AG08396 (cell line): ENCODE measurements at places on chromosomes 7 and 10.
A peak's percentile ranks its signal among the peaks of the same experiment; 100 is the strongest.

DNA sequence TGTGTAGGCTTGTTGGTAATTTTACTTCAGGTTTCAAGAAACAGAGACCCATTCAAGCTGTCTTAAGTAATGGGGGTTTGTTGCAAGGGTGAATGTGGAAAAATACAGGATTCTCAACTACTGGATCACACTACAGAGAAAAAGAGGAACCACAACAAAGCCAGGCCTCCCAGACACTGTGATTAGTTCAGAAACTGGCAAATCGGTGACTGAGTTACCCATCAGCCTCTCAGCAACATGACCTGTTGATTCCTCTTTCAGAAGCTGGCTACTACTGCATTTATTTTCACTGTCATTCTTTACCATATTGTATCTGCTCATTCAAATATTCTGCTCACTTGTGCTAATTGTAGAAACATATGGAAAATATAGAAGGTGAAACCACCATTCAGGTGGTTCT is 16.0 kb downstream of the CCDC71L start:
- no peak for DNase-seq

GRCh38 chr7:116727432-116728009 is 55.5 kb downstream of the MET start:
- DNase-seq = no peak

DNA sequence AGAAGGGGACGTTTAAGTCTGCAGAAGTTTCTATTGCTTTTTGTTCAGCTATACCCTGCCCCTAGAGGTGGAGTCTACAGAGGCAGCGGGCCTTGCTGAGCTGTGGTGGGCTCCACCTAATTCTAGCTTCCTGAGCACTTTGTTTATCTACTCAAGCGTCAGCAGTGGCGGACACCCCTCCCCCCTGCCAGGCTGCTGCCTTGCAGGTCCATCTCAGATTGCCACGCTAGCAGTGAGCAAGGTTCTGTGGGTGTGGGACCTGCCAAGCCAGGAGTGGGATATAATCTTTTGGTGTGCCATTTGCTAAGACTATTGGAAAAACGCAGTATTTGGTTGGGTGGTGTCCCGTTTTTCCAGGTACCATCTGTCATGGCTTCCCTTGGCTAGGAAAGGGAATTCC is 147.3 kb upstream of the PRPS1L1 start:
- no peak for DNase-seq

DNA sequence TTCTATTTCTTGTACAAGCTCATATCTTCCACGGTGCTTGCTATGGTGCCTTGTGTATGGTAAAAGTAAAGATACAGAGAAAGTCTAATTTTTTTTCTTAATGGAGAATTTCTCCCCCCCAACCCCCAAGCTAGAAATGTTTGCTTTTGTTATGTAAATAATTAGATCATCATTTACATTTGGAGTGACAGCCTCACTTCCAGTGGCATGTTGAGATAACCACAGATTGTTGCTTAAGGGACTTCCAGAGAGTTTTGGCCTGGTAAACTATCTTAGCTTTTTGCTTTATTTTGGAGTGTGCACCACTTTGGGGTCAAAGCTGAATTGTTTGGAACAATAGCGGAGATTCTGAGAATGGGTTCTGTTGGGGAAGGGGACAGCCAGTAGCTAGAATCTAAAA is 129.7 kb downstream of the ZNF365 start:
- DNase-seq = no peak

DNA sequence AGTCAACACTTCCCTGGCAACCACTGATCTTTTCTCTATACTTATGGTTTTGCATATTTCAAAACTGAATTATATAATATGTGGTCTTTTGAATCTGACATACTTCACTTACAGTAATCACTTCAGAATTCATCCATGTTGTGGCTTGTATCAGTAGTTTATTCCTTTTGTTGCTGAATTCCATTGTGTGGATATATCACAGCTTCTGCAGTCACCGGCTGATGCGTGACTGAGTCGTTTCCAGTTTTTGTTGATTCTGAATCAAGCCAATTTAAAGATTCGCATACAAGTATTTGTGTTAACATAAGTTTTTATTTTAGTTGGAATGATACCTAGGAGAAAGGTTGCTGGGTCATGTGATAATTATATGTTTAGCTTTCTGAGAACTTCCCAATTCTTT is 672.5 kb upstream of the ANKRD30A start:
- DNase-seq = no peak

DNA sequence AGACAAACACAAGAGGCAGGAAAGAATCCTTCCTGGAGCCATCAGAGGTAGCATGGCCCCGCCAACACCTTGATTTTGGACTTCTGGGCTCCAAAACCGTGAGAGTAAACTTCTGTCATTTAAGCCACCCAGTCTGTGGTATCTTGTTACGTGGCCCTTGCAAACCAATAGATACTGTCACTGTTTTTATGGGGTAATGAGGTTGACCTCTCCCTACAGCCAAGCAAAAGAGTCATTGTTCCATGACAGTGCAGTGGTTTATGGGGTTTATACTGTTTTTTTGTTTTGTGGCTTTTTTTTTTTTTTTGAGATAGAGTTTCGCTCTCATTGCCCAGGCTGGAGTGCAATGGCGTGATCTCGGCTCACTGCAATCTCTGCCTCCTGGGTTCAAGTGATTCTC is 32.8 kb downstream of the KIAA1549 start:
- DNase-seq = no peak

DNA sequence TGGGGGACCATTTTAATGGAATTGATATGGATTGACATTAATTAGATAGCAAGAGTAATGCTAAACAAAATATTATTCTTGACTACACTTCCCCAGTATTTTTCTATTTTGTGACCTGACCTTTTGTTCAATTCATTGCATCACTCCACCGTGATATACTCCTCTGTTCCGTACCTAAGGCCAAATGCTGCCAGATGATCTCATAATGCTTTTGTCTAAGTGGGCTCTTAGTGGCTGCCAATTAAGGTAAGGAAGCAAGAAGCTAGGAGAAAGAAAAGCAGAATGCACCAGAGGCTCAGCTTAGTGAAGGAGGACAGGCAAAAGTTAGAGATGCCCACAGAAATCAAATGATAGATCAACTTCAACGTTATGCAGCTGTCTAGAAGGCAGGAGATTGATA is 36.4 kb downstream of the FEZF1 start:
- no peak for DNase-seq

- DNase-seq = no peak
These were observed 218.3 kb downstream of the CRPPA start for GRCh38 chr7:16203065-16203464.

GRCh38 chr7:149714910-149715471 is 58.4 kb downstream of the ZNF467 start:
- DNase-seq = no peak

DNA sequence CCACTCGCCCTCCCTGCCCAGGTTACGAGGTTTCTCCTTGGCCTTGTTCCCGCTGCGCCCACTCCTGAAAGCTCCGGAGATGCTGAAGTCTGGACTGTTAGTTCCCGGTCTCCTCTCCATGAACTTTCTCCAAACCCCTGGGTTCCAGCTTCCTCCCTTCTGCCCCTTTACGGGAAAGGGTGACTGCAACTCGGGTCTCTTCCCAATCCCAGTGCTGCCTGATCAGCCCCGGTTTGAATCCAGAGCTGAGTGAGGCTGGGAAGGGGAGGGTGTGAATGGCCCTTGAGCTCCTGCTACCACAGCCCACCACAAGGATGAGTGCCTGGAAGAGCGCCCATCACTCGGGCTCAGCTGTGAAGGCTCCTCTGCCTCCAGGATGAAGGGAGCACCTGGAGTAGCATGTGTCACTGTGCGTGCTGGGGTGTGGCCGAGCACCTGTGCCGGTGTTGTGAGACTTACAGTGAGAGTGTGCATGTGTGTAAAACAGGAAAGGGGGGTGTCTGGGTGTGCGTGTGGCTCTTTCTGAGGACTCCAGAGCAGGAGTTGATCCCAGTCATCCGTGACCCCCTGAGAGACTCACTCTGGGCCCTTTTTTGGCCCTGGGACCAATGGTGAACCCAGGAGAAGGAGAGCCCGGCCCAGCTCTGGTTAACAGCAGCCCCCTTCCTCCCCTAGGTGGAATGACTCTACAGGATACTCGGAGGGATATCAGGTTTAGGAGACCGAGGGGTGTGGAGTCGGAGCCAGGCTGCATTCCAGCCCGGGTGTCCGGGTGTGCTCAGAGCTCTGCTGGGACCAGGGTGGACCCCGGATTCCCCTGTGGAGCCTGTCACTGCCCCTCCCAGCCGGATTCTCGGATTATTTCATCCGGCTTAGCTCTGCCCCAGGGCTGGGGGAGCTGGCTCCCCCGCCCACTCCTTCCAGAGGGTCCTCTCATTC is 1.1 kb upstream of the ZNF467 start:
- no peak for DNase-seq

GRCh38 chr7:122944682-122945303 is 50.7 kb downstream of the TAS2R16 start:
- no peak for DNase-seq

GRCh38 chr10:42836771-42837468 is 54.3 kb downstream of the BMS1 start:
- DNase-seq = peak; percentile 54

- no peak for DNase-seq
These were observed 5.2 kb downstream of the EBF3 start for GRCh38 chr10:129958629-129959543.

DNA sequence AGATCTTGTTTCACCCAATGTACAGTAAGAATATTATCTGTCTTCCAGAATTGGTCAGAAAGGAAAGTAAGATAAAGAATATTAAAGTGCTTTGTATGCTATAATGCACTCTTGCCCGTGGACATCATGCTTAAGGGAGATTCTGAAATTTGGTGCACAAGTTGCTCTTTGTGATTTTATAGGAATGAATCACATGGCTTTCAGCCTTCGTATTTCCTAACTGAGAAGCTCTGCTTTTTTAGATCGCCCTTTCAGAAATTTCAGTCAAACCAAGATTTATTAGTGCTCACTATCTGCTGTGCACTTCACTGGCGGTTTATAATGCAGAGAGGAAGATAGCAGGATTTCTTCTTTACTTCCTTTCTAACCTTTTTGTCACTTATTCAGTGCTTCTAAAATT is 1248.5 kb upstream of the LRRN3 start:
- no peak for DNase-seq

DNA sequence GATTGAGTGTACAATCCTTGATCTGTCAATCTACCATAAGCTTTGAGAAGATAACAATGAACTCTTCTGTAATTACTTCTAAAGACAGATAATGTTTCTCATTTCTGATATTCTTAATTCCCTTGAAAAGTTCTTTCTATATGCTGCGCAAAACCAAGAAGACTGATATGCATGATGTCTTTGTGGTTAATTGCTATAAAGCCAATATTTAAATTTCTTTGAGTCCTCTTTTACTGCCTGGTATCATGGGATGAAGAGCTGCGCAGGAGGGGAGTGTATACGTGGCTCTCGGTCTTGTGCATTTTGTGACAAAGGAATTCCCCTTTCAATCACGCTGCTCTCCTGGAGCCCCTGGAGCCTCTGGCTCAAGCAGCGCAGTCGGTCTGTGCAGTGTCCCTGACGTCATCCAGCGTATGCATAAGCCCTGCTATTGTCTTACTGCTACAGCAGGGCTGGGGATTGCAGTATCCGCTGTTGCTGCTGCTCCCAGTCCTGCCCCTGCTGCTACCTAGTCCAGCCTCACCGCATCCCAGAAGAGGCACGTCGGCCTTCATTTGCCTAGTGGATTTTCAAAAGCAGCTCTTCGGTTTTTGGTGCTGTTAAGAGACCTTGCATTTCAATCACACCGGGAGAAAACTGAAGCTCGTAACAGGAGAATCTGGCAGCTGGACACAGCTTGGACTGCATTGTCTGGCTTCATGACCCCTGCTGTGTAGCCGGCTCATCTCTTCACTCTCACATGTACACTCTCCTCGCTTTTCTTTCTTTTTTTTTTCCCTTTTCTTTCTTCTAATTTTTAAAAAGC is 66.7 kb downstream of the ST7 start:
- peak; percentile 73 for DNase-seq

GRCh38 chr10:60513281-60513680 is 123.6 kb upstream of the ANK3 start:
- DNase-seq = no peak

- DNase-seq = no peak
These were observed 135.2 kb upstream of the PODXL start for GRCh38 chr7:131691454-131692130.

DNA sequence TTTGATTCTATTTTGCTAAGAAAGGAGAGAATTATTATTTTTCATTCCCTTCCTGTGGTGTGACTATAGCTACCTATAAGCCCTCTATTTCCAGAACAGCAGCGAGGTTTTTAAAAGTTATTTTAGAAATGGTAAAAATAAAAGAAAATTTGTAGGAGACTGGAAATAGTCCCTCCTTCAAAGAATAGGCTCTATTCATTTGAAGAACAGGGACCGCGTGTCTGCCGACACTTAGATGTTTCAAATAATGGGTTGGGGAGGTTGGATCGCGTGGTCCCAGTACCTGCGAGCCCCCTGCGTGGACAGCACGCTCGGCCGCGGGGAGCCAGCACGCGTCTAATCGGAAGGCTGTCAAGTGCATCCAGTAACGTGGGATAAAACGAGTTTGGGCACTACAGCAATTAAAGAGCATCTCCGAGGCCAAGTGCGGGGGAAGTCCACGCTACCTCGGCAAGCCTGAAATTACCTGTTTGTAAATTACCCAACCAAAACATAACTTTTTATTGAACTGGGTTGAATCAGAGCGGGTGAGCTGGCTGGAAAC is 1.0 kb downstream of the CACNA2D1 start:
- DNase-seq = peak; percentile 34

- DNase-seq = no peak
These were observed 8.7 kb upstream of the COBL start for GRCh38 chr7:51325261-51325676.

DNA sequence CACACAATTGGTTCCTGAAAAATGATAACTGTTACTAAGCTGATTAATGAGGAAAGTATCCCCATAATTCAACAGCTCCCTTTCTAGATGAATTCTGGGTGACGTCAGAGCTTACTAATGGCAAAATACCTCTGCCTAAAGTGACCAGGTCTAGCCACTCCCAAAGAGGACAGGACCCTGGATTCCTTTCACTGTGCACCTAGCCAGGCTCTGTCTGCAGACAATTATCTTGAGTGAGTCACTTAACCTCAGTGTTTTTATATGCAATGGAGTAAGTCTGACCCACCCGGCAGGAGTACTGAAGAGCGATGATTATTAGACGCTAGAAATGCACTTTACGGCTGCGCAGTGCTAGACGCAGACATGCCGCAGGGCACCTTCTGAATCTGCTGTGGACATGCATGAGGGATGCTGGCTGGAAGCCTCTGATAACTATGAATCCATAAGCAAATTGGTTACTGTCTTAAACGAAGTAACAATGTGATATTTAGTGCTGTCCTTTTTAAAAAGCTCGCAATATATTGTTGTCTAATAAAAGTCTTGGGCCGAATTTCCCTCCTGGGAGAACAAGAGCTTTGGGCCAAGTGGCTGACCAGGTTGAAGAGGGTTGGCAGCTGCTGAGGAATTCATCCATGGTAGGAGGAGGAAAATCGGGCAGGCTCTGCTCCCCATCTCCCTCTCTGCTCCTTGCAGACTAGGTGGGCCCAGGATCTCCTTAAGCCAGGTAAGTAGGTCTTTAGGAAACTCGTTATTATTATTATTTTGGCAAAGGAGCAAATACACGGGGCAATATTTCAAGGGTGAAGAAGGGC is 4.6 kb upstream of the INPP5A start:
- DNase-seq = no peak
